ENCODE measurements at places on chromosomes 7 and 10. TPM values are rescaled to one million over a fixed set of nuclear protein-coding genes. Genes with fewer than 3 reads are reported as not detected.

The INPP5A gene
- 11.1 TPM for total RNA-seq

The C10orf71 gene
- total RNA-seq, result not detected

The CHCHD2 gene
- total RNA-seq, result 617 TPM

The GIMAP8 gene
- 9.4 TPM for total RNA-seq

The COL17A1 gene
- not detected for total RNA-seq

The PNLIPRP1 gene
- not detected for total RNA-seq

The CREB5 gene
- total RNA-seq, result not detected

The NKX6-2 gene
- not detected for total RNA-seq

- no peak overlapping the region for H3K27ac ChIP-seq
- H3K4me3 ChIP-seq, result peak overlapping the region; percentile 13
- peaks cover 54% of the 10 kb centered on the region for H3K27me3 ChIP-seq
- DNase-seq, result no peak
- peaks cover 8% of the 10 kb centered on the region for H3K4me1 ChIP-seq
Observed at GRCh38 chr7:100966542-100967291, 2.6 kb upstream of the MUC12 start.

- H3K27ac ChIP-seq, result no peak overlapping the region
- DNase-seq, result no peak
Observed at GRCh38 chr10:112790030-112790429, 160.0 kb upstream of the TCF7L2 start.

GRCh38 chr7:129083525-129083924, 28.6 kb upstream of the TNPO3 start:
- no peaks in the 10 kb centered on the region for H3K4me1 ChIP-seq
- no peaks in the 10 kb centered on the region for H3K36me3 ChIP-seq
- DNase-seq, result no peak
- no peak overlapping the region for H3K27ac ChIP-seq
- H3K4me3 ChIP-seq, result no peak overlapping the region

GRCh38 chr10:115957786-115958442, 315.1 kb downstream of the GFRA1 start:
- no peaks in the 10 kb centered on the region for H3K36me3 ChIP-seq
- no peak for DNase-seq
- H3K27ac ChIP-seq, result no peak overlapping the region
- no peaks in the 10 kb centered on the region for H3K4me1 ChIP-seq
- H3K4me3 ChIP-seq, result no peak overlapping the region

- no peak overlapping the region for H3K4me3 ChIP-seq
- no peaks in the 10 kb centered on the region for H3K36me3 ChIP-seq
- no peak overlapping the region for H3K27ac ChIP-seq
- no peaks in the 10 kb centered on the region for H3K4me1 ChIP-seq
- no peak for DNase-seq
Observed at GRCh38 chr10:42477170-42477569, 161.2 kb downstream of the ZNF33B start.

DNA sequence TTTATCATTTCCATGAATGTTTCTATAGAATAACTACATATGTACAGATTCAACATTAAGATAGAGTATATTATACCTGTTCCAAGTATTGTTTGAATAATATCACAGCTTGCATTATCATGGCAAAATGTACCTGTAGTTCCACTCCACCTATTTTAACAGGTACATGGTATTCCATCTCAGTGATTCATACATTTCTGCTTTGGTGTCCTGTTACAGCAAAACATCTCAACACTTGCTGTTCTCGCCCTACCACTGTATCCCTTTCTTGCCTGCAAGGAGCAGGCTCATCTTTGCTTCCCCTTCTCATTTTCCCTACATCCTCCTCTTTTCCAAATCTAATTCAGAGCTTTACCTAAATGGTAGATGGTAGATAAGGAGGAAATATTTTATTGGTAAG, 27.1 kb upstream of the SGCE start:
- H3K4me3 ChIP-seq, result no peak overlapping the region
- no peaks in the 10 kb centered on the region for H3K4me1 ChIP-seq
- H3K27ac ChIP-seq, result no peak overlapping the region
- no peaks in the 10 kb centered on the region for H3K27me3 ChIP-seq

GRCh38 chr10:78781991-78782390, 286.8 kb upstream of the ZMIZ1 start:
- H3K4me1 ChIP-seq, result no peaks in the 10 kb centered on the region
- DNase-seq, result no peak
- no peak overlapping the region for H3K27ac ChIP-seq
- no peaks in the 10 kb centered on the region for H3K36me3 ChIP-seq
- peaks cover 4% of the 10 kb centered on the region for H3K27me3 ChIP-seq

DNA sequence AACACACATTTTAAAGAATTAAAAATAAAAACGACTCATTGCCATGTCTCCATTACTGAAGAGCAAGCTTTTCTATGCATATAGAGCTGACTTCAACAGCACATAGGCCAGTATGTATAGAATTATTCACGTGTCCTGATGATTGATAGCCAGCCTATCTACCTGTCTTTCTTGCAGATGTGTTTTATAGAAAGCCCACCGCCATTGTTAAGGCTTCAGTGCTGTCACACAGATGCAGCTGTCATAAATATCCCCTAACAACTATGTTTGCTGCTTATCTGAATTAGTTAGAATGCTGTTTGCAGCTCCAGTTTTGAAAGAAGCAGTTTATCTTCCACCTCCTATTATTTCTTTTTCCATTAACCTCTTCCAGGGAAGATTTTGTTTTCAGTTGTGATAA, 235.9 kb downstream of the SLC25A13 start:
- H3K27me3 ChIP-seq, result peaks cover 9% of the 10 kb centered on the region
- no peak overlapping the region for H3K27ac ChIP-seq
- H3K4me3 ChIP-seq, result no peak overlapping the region
- no peaks in the 10 kb centered on the region for H3K4me1 ChIP-seq
- no peaks in the 10 kb centered on the region for H3K36me3 ChIP-seq

DNA sequence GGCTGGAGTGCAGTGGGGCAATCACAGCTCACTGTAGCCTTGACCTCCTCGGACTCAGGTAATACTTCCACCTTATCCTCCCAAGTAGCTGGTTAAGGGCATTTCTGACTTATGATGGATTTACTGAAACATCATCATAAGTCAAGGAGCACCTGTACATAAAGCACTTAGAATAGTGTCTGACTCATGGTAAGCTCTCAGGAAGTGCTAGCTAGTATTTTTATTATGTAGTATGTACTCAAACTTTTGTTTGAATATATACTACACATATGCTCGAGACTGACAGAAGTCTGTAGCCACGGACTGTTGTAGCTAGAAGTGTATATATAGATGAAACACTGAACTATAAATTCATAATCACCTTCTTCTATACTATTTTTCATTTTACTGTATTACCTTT, 107.5 kb upstream of the DNAJB12 start:
- peaks cover 4% of the 10 kb centered on the region for H3K36me3 ChIP-seq
- no peaks in the 10 kb centered on the region for H3K4me1 ChIP-seq
- H3K27ac ChIP-seq, result no peak overlapping the region
- no peak for DNase-seq
- H3K4me3 ChIP-seq, result no peak overlapping the region

GRCh38 chr10:92640107-92640506, 47.2 kb downstream of the KIF11 start:
- H3K4me3 ChIP-seq, result no peak overlapping the region
- DNase-seq, result no peak
- peaks cover 23% of the 10 kb centered on the region for H3K36me3 ChIP-seq

GRCh38 chr10:132627666-132628531, 90.3 kb downstream of the INPP5A start:
- H3K4me1 ChIP-seq, result peaks cover 7% of the 10 kb centered on the region
- H3K4me3 ChIP-seq, result no peak overlapping the region
- DNase-seq, result no peak
- H3K27ac ChIP-seq, result no peak overlapping the region
- peaks cover 1% of the 10 kb centered on the region for H3K27me3 ChIP-seq
- no peaks in the 10 kb centered on the region for H3K36me3 ChIP-seq

DNA sequence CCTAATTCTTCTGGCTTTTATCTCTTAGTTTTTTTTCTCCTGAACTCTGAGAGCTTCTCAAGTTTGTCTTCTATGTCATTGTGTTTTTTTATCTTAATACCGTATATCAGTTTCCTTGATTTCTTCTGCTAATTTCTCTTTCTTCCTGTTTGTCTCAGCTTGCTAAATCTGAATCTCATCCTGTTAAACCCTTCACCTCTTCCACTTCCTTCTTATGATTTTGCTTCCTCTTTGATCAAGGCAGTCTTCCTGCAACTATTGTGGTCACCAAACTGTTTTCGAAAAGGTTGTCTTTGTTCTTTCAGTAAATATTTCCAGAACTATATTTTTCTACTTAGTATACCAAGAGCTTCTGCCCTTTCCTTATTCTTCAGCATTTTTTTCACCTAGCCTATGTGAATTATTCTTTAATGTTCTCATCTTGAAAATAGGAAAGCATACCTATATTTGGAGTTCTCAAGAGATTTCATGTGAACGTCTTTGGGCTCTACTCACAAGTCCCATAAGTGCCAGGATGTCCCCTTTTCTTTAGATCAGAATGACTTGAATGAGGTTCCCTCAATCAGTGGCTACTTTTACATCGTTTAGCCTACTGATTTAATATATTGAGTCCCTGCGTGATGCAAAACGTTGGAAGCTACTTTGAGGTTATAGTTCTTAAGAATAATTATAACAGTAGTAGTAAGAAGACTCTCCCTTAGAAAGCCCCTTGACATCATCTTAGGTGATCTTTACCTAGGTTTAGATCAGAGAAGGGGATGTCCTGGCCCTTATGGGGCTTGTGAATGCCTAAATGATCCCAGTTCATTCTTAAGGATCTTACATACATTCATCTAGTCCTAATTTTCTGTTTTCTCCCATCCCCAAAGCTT, 415.4 kb upstream of the AUTS2 start:
- no peak for DNase-seq
- H3K27ac ChIP-seq, result no peak overlapping the region
- no peak overlapping the region for H3K4me3 ChIP-seq
- H3K27me3 ChIP-seq, result no peaks in the 10 kb centered on the region
- H3K4me1 ChIP-seq, result no peaks in the 10 kb centered on the region

- peaks cover 7% of the 10 kb centered on the region for H3K4me1 ChIP-seq
- no peaks in the 10 kb centered on the region for H3K27me3 ChIP-seq
- H3K27ac ChIP-seq, result no peak overlapping the region
- H3K4me3 ChIP-seq, result no peak overlapping the region
- no peak for DNase-seq
- no peaks in the 10 kb centered on the region for H3K36me3 ChIP-seq
Observed at GRCh38 chr7:100413346-100413745, 15.2 kb downstream of the ZCWPW1 start.

- no peaks in the 10 kb centered on the region for H3K27me3 ChIP-seq
- H3K27ac ChIP-seq, result no peak overlapping the region
- H3K4me1 ChIP-seq, result no peaks in the 10 kb centered on the region
- H3K36me3 ChIP-seq, result no peaks in the 10 kb centered on the region
- H3K4me3 ChIP-seq, result no peak overlapping the region
Observed at GRCh38 chr7:155355745-155356144, 58.1 kb downstream of the INSIG1 start.

DNA sequence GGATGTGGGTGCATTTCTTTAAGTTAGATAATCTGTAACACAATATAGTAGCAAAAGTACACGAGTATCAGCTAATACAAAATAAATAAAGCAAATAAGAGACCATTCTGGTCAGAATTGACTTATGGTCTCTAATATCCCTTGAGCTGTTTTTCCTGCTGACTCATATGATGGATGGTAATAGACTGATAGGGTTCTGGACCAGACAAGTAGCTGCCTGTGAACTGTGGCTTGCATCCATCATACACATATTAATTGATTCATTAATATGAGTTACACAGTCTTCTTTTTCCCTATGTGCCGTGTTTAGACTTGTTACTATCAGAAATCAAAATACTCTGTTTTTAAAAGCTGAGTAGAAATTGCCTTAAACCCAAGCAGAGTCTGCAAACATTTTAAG, 762.8 kb downstream of the GATA3 start:
- H3K27me3 ChIP-seq, result no peaks in the 10 kb centered on the region
- no peak overlapping the region for H3K27ac ChIP-seq
- H3K36me3 ChIP-seq, result no peaks in the 10 kb centered on the region
- no peaks in the 10 kb centered on the region for H3K4me1 ChIP-seq

Data from activated T-helper 1 cell treated with anti-CD3 and anti-CD28 coated beads, Interleukin-12 subunit alpha, Interleukin-12 subunit beta, Interleukin-2, Interleukin-4 antibody, amounts not matched to agents 30 ng/mL and 10 ng/mL and 1 ng/mL, durations not matched to agents 14 hours and 24 hours and 36 hours (primary cell).